Bronchial epithelial cell (primary cell): ENCODE measurements at places on chromosomes 13 and 19. TPM values are rescaled to one million over a fixed set of nuclear protein-coding genes. Genes with fewer than 3 reads are reported as not detected.

Gene SLC1A5
- 236 and 266 TPM in 2 replicates for total RNA-seq

- no peak for DNase-seq
These were observed 161.0 kb downstream of the KCTD12 start for GRCh38 chr13:76725211-76725610.

DNA sequence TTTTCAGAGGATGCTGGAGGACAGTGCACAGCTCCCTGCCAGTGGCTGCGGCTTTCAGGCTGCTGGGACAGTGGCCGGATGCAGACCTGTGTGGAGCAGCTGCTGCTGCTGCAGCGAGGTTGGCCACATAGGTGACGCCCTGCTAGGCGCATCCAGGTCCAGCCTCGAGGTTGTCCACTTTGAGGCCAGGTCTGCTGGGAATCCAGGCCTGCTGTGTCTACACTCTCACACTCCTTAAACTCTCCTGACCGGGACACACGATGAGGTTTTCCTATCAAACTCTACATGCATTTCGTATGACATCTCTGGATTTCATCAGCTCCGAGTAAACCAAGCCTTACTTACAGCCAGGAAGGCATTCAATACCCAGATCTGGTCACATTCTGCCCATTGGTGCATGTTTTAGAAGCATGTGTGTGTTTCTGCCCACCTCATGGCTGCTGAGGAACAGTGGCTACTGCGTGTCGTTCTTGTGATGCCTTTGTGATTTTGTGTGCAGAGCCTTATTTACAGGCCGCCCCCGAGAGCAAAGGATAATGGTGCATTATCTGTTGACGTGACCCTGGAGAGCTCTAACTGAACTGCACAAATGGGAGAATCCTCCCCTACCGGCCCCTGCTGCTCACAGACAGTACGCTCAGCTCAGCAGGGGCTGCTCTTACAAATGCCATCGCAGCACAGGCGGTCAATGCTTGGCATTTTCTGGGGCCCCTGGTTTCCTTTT lies 12.3 kb upstream of the MCF2L start:
- DNase-seq = no peak

GRCh38 chr13:39250440-39250839 lies 212.2 kb downstream of the NHLRC3 start:
- no peak for DNase-seq

Gene ZNF763
- 0.79 and 1.3 TPM in 2 replicates for total RNA-seq

GRCh38 chr13:110306960-110307766 lies at the start of the genes COL4A1 and COL4A2:
TSS of gene COL4A1 (minus strand) at chr13:110307157. CDS start at chr13:110307027, 130 bp downstream.
TSS of gene COL4A2 (plus strand) at chr13:110307284. CDS start at chr13:110307904, 620 bp downstream.
- peak; percentile 27 for DNase-seq
